ENCODE measurements at places on chromosomes 5 and 9.

- DNase-seq = no peak
Observed at GRCh38 chr5:15594977-15595568, 95.1 kb downstream of the FBXL7 start.

GRCh38 chr5:84794486-84795035 lies 409.9 kb upstream of the EDIL3 start:
- no peak for DNase-seq

DNA sequence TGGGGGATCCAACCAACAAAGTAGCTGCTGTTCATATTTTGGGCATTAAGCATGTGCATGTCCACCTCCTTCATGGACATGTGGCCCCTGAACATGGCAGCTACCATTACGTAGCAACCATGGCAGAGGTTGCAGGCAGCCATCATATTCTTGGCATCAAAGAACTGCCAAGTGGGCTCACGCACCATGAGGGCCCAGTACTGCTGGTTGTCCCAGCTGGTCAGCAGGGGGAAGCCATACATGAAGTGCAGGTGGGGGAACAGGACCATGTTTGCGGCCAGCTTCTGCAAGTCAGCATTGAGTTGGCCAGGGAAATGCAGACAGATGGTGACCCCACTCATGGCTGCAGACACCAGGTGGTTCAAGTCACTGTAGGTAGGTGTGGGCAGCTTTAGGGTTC lies 9.5 kb downstream of the MTAP start:
- DNase-seq = no peak

GRCh38 chr9:71209890-71210289 lies 88.5 kb upstream of the TRPM3 start:
- no peak for DNase-seq
